ENCODE measurements at places on chromosomes 11 and 22.

DNA sequence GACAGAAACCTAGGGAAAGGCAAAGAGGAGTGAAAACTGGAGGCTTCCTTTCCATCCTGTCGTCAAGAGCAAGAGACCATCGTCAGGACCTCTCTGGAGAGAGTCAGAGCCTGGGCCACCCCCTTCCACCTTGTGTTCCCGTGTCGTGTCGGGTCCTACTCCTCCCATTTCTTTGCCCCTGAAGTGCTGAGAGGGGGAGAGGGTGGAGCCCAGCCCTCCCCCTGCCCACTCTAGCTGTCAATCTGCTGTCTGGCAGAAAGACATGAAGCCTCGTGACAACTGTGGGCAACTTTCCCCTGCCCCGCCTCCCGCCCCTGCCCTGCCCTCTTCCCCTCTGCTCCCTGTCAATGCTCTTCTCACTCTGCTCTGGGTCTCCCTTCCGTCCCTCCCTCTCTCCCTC, 20.6 kb downstream of the ANKK1 start:
- DNase-seq, result no peak

DNA sequence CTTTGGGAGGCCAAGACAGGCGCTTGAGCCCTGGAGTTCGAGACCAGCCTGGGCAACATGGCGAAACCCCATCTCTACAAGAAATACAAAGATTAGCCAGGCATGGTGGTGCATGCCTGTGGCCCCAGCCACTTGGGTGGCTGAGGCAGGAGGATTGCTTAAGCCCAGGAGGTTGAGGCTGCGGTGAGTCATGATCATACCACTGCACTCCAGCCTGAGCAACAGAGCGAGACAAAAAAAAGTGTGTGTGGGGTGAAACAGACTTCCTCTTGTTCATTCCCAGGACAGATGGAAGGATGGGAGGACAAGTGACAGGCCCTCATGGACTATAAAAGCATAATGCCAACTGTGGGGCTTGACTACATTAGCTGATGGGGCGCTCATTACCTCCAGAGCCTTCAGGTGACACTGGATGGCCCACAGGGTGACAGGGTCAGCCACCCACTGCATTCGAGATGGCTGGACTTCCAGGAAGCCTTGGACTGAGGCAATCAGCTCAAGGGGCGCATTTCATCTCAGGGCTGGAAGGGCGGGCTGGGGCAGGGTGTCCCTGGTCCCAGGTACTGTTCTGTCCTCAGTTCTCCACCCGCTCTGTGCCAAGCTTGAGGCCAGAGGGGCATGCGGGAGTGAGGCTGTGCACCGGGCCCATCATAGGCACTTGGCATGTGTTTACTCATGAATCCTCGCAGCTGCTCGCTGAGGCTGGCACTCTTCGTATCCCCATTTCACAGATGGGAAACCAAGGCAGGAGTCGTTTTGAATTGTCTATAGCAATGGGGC, 12.5 kb downstream of the NPTXR start:
- DNase-seq, result no peak

GRCh38 chr11:45751430-45751829, 53.5 kb upstream of the SLC35C1 start:
- no peak for DNase-seq

GRCh38 chr11:113385749-113386148, 1.8 kb upstream of the ANKK1 start:
- no peak for DNase-seq

DNA sequence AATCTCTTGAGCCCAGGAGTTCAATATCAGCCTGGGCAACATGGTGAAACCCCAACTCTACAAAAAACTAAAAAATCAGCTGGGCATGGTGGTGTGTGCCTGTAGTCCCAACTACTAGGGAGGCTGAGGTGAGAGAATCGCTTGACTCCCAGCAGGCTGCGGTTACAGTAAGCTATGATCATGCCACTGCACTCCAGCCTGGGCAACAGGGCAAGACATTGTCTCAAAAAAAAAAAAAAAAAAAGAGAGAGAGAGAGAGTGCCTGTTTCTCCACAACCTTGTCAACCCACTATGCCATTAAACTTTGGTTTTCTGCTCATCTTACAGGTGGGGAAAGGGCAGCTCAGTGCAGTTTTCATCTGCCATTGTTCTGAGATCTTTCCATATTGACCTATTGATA, 5.1 kb downstream of the FOLR3 start:
- DNase-seq, result no peak

DNA sequence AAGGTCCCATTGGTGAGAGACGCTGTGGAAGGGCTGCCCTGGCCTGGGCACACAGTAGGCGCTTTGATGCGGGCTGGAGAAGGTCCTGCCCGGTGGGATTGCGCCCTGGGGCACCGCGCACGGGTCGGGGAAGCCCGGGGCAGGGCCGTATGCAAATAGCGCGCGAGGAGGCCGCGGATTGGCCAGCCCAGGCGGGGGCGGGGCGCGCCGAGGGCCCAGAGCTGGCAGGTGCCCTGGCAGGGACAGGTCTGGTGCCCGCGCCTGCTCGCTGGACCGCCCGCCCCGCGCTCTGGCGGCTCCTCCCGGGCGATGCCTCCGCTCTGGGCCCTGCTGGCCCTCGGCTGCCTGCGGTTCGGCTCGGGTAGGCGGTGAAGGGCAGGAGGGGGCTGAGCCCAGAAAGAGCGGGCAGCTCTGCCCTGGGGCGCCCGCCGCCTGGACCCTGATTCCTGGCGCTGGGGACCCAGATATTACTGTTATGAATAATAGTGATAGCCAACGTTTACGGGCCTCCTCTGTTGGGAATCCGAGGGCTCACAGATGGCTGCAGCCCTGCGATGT, at the start of gene UPK3A:
TSS of gene UPK3A (plus strand) at position 245 of the 558 bp plus-strand sequence. CDS start at position 310, 65 bp downstream.
- DNase-seq, result peak; percentile 50

DNA sequence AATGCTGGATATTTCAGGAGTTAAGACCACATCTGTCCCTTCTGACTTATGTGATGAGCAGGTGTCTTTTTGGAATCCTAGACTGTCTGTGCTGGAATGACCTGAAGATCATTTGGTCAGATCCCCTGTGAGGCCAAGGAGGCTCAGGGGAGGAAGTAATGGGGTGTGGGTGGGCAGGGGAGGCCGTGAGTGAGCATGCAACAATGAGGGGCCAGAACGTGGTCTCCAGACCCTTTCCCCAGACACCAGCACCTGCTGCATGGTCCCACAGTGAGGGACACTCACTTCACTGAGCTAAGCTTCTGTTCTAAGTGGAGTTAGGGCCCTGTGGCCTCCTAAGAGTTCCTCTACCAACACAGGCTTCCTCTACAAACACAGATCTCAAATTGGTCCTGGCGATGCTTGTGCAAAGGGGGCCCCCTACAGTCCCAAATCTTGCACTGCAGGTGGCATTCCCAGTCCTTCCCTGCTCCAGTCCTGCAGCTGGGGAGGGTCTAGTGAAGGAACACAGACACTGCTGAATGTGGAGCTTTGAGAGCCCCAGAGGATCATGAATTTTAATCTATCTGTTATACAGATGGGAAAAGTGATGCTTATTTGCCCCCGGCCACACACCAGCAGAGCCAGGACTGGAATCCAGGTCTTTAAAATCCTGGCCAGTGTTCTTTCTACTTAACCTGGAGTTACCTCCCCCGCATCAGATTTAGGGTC, 7.4 kb downstream of the USP2 start:
- peak; percentile 60 for DNase-seq

GRCh38 chr11:1232883-1233321, 10.0 kb downstream of the MUC5B start:
- DNase-seq, result no peak

GRCh38 chr11:85310479-85310878, 316.7 kb downstream of the DLG2 start:
- no peak for DNase-seq

GRCh38 chr11:73157101-73158010, 15.2 kb upstream of the FCHSD2 start:
- DNase-seq, result no peak

DNA sequence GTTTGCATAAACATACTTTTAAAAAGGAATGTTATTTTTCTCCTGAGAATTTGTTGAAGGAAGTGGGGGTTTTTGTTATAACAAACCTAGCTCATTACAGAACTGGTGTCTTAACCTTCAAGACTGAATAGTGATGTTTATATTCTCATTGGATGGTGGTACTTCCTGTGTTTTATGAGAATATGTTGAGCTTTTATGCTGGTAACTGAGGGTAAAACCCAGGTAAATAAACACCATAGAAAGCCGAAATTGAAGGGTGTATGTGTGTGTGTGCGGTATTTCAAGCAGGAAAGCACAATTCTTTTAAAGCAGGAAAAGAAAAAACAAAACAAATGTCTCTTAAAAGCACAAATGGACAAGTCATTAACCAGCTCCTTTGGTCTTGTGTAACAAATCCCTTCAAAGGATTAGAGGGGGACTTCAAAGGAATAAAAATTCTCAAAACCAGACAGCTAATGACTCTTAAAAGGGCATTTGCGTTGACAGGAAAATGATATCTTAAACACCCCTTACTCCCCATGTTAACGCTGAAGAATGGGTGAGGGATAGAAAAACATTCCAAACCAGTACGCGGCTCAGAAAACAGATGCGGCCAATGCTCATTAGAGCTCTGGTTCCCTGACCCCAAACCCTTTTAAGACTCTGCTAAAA, 23.8 kb downstream of the LMO2 start:
- DNase-seq, result no peak

DNA sequence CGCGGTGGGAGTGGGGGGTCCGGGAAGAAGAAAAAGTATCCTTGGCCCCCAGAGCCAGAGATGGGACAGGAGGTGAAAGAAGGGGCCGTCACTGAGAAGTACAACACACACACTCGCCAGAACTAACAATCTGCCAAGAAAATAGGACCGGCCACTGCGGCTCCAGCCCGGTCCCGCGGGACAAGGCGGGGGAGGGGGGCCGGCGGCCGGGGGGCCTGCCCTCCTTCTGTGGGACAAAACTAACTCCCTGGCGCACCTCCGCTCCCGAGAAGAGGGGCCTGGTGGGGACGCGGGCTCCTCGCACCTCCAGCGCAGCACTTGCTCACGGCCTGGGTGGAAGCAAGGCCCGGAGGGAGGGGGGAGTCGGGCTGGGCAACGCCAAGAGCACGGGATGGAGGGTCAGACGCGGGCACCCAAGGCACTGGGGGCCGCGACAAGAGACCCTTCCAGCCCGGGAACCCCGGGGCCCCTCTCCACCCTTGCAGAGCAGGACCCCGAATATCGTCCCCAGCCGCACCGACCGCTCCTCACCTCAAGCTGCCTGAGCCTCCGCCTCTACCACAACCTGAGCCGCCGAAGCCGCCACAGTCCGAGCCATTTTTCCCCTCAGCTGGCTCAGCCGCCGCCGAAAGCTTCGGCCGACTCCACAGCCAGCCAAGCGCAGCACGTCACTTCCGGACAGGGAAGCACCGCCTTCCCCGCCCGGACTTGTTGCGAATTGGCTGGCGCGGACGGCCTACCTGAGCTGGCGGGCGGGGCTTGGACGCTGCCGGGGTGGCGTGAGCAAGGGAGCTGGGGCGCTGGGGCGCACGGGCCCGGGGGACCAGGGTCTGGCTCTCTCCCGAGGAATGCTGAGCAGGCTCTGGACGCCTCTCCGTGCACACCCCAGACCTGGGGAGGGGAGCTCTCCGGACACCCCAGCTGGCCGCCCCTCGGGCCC, at the start of gene PIK3C2A:
TSS of gene PIK3C2A (minus strand) at position 670 of the 940 bp plus-strand sequence. CDS start 38,245 bp downstream, outside the sequence.
- DNase-seq, result peak; percentile 96

DNA sequence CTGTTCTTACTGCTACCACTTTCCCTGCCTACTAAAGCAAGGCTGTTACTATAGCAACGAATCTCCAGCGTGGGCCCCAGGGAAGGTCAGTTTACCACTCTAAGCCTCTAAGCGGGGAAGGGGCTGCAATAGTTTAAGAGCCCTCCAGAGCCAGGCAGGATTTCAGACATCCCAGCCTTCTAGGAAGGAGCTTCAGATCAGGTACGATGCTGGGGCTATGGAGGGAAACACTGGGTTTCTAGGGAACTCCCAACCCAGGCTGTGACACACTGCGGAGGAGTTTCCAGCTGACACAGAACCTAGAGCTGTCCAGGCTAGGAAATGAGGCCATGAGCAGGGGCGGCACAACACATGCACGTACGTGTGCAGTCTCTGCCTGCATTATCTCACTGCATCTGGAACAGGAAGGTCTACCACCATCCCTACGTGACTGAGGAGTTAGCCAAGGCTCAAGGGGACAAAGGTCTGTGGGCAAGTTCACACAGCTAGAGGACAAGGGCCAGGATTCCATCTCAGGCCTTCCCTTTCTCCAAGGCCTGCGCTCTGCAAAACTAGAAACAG, 20.4 kb downstream of the HPS4 start:
- DNase-seq, result no peak

DNA sequence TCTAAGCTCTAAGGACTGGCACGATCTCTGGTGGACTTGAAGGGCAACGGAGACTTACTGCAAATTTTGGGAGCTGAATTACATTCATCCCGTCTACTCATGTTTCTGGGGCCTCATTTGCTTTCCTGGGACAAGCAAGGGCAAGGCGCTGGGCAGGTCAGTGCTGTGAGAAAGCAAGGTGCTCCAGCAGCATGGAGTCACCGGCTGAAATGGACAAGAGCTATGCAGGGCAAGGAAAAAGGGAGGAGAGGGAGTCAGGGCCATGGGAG, 25.6 kb downstream of the FLI1 start:
- no peak for DNase-seq

DNA sequence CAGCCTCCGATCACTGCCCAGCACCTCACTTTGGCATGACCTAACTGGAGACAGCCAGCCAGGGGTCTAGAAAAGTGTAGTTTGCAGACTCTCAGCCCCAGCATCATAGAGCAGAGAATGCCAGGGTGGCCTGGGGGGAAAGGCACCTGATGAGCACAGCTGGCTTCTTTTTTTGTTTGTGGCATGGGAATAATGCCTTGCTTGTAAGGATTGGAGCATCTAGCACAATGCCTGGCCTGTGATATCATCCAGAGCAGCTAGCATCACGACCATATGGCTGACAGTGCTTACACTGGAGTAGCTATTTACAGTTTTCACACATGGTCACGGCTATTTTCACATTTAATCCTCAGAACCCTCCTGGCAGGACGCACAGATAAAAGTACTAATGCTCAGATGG, 594.8 kb upstream of the B3GAT1 start:
- DNase-seq, result no peak

GRCh38 chr22:41682033-41682807, 6.4 kb downstream of the SNU13 start:
- DNase-seq, result peak; percentile 87

GRCh38 chr11:64355078-64355940, 3.7 kb upstream of the RPS6KA4 start:
- peak; percentile 46 for DNase-seq

DNA sequence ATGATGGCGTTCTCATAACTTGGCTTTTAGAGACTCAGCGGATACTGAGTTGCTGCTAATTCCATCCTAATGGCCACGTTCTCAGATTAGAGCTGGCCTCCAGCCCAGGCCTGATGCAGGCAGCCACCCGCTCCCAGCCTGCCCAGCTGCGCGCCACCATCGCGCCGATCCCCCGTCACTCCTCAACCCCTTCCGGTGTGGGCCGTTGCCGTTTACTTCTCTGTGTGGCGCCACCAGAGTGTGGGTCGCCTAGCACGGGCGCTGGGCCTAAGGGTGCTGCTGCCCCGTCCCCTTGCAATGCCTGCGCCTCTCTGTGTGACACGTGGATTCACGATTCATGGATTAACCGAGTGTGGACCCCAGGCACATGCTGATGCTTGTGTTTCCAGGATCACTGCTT, 1116.0 kb downstream of the BRD1 start:
- no peak for DNase-seq

GRCh38 chr11:12441231-12441861, 64.0 kb downstream of the PARVA start:
- DNase-seq, result no peak

- DNase-seq, result no peak
Measured at GRCh38 chr11:121722431-121723245, 269.9 kb upstream of the SORL1-AS1 start.

GRCh38 chr11:90252053-90252452, 29.2 kb upstream of the CHORDC1 start:
- DNase-seq, result no peak

- peak; percentile 81 for DNase-seq
Measured at GRCh38 chr11:64745521-64746328, 1.8 kb upstream of the RASGRP2 start.
